ENCODE measurements at places on chromosomes 4 and X. TPM values are rescaled to one million over a fixed set of nuclear protein-coding genes. Genes with fewer than 3 reads are reported as not detected.

Gene GC
- 2,230 TPM for total RNA-seq

Gene F9
- total RNA-seq, result 0.55 TPM

Gene OTC
- 4.1 TPM for total RNA-seq

Gene RHOXF2
- not detected for total RNA-seq

Gene TRIM75
- not detected for total RNA-seq

Gene TMEM156
- total RNA-seq, result 3.3 TPM

Gene DIPK2B
- total RNA-seq, result 7.1 TPM

Gene CSAG3
- not detected for total RNA-seq

Gene CXCL10
- 0.81 TPM for total RNA-seq

Gene CWH43
- not detected for total RNA-seq

Gene CFAP47
- total RNA-seq, result 0.17 TPM

Gene SLIT2
- total RNA-seq, result 19.1 TPM

Gene RASL11B
- total RNA-seq, result 2.6 TPM

Gene ACE2
- total RNA-seq, result 169 TPM

Gene HTR2C
- not detected for total RNA-seq

Gene DCAF16
- total RNA-seq, result 37.5 TPM

Gene TMSB15C
- 2.4 TPM for total RNA-seq

Gene CYLC1
- not detected for total RNA-seq

Gene DRP2
- 0.29 TPM for total RNA-seq

Gene FRAS1
- total RNA-seq, result 6.8 TPM

Gene CTBP1
- total RNA-seq, result 213 TPM

Gene HTRA3
- total RNA-seq, result 20.3 TPM

Gene KIAA1210
- not detected for total RNA-seq

Gene BBS12
- total RNA-seq, result 4.1 TPM

Gene MAB21L2
- 2.0 TPM for total RNA-seq

Gene LGI2
- total RNA-seq, result 18.4 TPM

Gene DMRTC1B
- not detected for total RNA-seq

Gene KLF8
- 5.0 TPM for total RNA-seq

Gene SEC24D
- total RNA-seq, result 90.6 TPM

Gene ERAS
- not detected for total RNA-seq

Gene DCX
- total RNA-seq, result 0.95 TPM

Gene AP1AR
- 26.1 TPM for total RNA-seq

Gene OPHN1
- total RNA-seq, result 7.6 TPM

Gene QRFPR
- 0.17 TPM for total RNA-seq

Gene DKC1
- total RNA-seq, result 26.9 TPM

All from mucosa of gallbladder (tissue), 1 donor.